ENCODE measurements at places on chromosomes 13 and 19. TPM values are rescaled to one million over a fixed set of nuclear protein-coding genes. Genes with fewer than 3 reads are reported as not detected.

SPIB gene
- not detected for total RNA-seq

CBLC gene
- total RNA-seq: not detected

MFSD12 gene
- 346 TPM for total RNA-seq

PLVAP gene
- total RNA-seq: not detected

DMKN gene
- total RNA-seq: 16.5 TPM
